ENCODE measurements at places on chromosomes 6 and 20.

DNA sequence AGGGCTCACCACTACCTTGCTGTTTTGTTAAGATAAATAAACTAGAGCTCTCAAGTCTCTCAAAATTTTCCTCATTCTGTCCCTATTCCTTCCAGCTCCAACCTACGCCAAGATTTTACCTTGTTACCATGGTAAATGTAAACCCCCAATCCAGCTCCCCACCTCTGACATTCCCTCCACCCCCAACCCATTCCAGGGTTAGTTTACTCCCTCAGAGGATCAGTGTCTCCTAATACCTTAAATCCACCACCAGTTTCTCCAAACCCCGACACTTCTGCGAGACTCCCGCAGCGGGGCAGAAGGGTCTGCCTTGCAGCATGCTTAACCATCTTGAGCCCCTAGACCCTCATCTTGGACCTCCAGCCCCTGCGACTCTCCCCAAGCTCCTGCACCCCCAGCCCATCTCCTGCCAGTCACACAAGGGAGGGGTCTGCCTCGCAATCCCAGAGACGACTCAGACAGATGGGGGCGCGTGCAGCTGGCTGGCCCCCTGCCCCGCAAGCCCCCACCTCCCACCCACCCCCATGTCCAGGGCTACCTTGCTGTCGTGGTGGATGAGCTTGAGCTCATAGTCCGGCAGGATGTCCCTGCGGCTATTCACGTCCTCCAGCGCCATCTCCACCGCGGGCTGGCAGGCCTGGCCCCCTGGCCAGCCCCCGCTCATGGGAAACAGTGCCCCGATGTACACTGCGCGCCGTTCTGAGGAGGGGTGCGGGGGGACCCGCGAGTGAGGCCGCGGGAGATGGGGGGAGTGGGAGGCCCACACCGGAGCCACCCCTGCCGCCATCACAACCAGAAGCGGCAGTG is 5.8 kb downstream of the GABBR1 start:
- no peak for DNase-seq

DNA sequence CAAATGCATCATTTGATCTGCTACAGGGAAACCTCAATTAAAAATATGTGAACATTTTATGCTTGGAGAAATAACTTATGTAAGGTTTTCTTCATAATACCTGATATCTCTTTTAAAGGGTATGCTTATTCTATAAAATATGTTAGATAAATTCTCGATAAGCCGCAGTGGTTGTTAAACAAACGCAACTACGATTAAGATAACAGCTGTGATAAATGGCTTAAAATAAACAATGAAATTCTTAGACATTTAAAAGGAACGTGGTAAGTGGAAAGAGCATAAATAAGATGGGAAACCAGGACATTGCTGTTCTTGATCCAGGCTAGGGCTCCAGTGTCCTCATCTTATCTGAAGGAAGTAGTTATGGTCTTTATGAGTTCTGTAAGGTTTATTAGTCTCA is 415.9 kb downstream of the CD83 start:
- DNase-seq = no peak

GRCh38 chr20:59518881-59519706 is 85.2 kb upstream of the PHACTR3 start:
- DNase-seq = peak; percentile 22

DNA sequence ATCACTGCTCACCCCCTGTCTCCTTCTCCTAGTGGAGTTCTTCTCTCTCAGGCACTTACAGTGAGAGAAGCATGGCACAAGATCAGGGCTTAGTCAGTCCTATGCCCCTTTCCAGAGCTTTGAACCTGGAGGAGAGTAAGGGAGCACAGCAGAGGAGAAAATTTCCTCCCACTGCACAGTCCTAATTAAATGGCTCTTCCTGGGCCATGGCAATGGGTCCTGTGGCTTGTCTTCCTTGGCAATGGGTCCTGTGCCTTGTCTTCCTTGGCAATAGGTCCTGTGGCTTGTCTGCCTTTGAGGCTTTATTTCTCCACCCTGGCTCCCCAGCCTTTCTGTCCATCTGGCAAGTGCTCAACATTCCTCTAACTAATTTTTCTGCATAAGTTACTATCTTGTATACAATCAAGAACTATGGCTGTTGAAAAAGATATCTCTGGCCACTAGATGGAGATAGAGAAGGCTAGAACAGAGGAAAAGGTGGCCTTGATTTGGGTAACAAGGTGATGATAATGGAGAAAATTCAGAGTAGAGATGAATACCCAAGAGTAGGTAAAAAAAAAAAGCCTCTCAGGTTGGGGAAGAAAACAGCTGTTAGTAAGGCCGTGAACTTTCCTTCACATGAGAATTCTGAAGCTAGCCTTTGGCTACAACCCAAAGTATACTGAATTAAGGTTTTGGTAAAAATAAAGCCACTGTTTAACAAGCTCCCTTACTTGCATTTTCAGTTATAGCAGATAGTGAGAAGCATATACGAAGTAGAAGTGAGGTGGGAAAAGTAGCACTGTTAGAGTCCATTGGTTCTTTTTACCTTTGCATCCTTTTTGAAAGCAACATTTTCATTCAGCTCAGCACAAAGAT is 504.9 kb downstream of the DOK5 start:
- no peak for DNase-seq

DNA sequence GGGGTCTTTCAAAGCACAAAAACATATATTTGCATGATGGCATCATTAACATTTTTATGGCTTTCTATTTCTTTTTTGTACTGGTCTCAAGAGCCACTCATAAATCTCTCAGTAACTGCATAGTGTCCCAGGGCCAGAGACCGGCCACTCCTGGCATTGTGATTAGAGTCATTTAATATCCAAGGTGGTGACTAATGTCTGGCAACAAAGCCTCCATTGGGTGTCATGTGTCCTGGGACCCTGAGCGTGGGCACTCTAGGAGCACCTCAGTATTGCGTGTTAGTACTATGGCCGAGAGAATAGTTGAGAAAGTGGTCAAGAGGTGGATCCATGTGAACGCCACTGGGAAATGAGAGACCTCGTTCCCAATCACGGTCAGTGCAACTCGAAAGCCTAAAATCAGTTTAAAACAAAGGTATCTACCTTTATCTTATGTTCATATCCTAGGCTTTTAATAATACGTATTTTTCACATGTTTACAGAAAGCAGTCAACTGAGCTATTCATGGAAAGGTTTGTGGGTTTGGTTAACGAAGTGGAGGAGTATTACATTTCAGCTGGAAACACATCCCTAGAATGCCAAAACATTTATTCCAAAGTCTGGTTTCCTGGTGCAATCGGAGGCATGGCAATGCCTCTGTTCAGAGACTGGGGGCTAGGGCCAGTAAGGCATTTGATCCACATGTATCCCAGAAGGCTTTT is 2.7 kb upstream of the ESR1 start:
- no peak for DNase-seq

DNA sequence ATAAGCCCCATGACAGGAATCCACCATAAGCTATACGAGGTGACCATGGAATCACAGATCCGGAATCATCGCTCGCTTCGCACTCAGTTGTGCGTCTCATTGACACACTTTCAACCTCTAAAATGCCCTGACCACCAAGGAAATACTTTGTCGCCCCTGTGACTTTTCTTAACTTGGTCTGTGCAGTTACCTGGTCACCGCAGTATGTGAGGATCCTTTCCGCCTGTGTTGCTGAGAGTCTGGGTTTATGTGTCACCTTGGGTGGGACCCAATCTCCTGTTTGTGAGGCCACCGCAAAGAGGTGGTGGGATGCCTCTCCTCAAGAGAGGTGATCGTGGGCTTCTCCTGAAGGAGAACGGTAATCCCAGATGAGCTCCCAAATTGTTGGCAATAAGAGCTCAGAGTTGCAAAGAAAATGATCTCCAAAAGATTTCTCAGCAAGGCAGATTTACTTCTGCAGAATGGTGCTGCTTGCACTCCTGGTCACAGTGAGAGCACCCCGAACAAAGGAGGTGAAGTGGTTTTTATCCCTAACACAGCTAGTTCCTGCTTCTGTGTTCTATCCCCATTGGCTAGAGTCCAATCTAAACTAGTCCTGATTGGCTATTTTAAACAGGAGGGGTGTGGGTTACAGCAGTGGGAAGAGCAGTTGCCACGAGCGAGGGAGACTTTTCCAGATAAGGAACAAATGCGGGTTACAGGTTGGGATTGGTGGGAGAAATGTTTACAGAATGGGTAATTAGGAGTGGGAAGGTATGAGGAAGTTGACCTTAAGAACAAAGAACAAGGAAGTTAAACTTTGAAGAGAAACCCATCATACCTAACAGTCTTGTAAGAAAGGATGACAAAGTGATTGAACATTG is 9.1 kb upstream of the ZNFX1 start:
- DNase-seq = no peak

GRCh38 chr6:113292646-113293422 is 564.3 kb upstream of the MARCKS start:
- DNase-seq = no peak

DNA sequence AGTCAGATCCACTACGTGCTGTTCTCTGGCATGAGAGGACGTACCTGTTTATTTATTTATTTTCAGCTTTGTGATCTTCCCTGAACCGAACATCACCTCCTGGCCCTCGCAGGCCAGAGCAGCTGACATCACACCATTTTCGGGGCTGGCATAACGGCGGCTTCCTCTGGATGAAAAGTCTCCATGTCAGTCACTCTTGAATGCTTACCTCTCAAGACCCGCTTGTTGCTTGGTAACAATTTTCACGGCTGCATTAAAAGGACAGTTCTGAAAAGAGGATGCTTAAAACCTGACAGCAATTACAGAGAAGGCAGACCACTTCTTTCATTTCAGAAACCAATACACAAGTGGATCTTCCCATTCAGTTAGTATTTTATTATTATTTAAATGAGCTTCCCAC is 159.8 kb upstream of the CDH4 start:
- no peak for DNase-seq

- DNase-seq = no peak
Measured at GRCh38 chr6:105832313-105832761, 253.8 kb upstream of the PRDM1 start.

DNA sequence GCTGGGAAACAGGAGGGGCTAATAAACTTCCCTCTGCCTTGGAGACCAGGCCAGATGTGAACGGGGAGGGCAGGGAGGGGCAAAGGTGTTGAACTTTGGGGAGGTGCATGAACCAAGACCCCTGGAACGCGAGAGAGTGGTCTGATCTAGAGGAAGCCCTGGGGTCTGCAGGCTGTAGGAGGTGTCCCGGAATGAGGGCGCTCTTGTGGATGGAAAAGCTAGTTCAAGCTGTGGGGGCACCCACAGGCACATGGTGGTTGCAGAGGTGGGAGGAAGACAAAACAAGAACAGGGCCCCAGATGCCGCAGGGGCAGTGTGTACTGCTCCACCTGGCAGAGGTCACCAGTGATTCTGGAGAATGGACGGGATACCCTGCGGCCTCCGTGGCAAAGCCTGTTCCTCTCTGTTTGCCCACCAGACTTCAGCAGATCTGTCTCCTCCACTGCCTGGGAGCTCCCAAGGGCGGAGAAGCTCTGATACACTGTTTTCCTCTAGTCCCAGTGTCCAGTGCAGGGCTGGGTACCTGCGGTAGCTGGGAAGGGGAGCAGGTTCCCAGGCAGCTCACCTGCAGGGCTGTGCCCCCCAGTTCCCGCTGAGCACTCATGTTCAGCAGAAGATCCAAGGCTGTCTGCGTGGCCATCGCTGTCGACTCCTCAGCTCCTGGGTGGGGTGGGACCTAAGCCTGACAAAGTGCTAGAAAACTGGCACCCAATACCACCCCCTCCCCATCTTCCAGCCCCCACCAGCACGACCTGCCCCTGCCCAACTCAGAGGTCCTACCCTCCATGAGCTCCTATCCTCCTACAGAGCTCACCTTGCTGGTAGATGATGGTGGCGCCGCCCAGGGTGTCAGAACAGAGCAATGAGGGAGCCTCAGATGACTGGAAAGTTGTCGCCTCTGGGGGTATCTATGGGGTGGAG is 14.7 kb downstream of the ZNF335 start:
- DNase-seq = no peak

GRCh38 chr6:168371981-168372711 is 52.6 kb upstream of the DACT2 start:
- no peak for DNase-seq

DNA sequence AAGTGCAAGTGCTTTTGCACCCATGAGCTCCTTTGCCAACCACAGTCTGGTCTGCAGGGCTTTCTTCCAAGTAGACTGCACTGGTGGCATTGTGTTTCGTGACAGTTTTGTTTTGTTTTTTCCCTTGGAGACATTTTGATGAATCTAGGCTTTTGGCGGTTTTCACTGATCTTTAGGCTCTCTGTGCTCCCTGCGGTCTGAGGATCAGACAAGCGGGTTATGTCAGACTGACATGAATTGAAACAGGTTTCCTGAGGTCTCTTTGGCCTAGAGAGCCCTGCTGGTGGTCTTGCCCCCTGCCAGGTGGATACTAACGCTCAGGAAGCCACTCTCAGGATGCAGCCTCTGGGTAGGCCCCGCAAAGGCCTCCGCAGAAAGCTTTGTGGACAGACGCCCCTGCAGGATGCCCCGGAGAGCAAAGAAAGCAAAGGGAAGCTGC is 555.4 kb upstream of the AGPAT4 start:
- no peak for DNase-seq

DNA sequence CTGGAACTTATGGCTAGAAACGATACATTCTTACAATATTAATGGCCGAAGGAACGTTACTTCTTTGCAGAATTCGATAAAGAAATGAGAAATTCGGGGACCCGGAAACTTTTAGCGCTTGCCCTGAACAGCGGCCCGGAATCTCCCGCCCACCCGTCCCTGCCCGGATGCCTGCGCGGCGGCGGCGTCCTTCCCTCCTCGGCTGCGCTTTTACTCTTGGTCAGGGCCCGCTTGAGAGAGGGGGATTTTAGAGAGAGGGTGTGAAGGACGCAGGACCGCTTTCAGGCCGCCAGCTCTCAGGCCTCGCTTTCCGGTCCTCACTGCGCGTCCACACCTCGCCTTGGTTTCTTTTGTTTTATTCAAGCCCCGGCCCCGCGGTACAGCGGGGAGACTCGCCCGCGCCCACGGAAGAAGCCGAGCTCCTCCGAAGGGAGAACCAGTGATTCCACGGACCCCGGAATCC is 243.7 kb downstream of the ARID1B start:
- peak; percentile 63 for DNase-seq

GRCh38 chr6:14559746-14560536 is 442.4 kb downstream of the CD83 start:
- no peak for DNase-seq

- DNase-seq = no peak
Measured at GRCh38 chr6:53031281-53031680, 33.9 kb upstream of the FBXO9 start.

GRCh38 chr20:48348022-48348421 is 479.8 kb downstream of the PREX1 start:
- no peak for DNase-seq

DNA sequence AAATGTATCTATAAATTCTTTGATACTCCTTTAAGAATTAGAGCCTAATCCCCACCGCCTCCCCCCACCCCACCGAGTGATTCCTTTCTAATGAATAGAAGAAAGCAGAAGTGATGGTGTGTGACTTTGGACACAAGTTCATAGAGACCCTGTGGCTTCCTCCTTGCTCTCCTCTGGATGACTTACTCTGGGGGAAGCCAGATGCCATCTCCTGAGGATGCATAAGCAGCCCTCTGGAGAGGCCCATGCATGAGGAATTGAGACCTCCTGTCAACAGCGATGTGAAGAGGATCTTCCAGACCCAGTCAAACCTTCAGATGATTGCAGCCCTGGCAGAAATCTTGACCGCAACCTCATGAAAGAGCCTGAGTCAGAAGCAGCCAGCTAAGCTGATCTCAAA is 21.1 kb downstream of the AHCY start:
- DNase-seq = no peak

Data from CD4-positive, alpha-beta T cell treated with Interleukin-1 beta for 1 hour (primary cell).